ENCODE measurements at places on chromosomes 3 and 15.

DNA sequence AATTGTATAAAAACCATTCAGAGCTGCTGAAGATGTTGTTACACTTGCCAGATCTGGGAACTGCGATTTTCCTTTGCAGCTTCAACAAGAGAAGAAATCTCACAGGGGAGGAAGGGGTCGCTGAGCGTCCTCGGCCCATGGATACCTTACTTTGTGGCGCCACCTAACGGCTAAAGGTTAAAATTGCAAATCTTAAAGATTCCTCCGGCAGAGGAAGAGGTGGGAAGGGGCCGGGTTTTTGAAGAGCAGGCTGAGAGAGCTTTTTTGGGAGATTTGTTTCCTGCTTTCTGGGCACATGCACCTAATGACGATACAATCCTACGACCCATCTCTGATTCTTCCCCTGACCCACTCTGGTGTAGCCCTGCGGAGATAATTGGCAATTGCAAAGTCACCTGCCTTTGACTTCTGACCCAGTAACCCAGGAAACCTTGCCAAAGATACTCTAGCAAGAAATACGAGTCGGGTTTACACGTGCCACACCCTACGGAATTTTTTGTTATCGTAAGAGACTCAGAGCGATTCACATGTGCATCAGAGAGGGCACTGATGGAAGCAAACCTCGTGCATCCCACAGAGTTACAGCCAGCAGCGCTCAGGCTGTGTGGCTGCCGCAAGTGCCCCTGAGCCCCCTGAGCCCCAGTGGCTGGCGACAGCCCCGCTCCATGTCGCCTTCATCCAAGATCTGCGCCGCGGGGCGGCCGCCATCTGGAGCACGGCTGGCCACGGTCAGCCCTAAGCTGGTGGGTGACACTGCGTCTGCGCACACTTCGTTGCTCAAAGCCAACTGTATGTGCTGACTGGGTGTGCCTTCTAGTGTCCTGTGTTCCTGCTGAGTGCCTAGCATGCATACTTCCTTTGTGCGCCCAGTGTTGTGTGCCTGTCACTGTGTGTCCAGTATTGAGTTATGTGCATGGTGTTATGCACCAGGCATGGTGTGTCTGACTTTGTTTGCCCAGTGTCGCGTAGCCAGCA, 55.2 kb upstream of the CHRNA7 start:
- DNase-seq: peak; percentile 33

- no peak for DNase-seq
Measured at GRCh38 chr3:12613250-12613649, 50.7 kb downstream of the RAF1 start.

GRCh38 chr3:14565868-14566588, 25.9 kb upstream of the GRIP2 start:
- DNase-seq: no peak

DNA sequence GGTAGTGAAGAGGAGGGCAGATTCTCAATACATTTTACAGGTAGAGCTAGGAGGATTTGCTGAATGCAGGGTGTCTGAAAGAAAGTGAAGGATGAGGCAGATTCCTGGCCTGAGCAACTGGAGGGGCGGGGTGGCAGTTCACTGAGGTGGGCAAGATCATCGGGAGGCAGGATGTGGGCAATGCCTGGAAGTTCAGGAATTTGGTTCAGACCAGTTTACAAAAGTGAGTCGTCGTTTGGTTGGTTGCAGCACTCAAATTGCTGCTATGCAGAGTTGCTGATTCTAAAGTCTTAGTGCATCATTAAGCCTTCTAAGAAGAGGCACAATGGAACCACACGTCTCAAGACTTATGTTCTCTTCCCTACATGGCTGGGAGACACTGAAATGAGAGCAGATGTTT, 134.0 kb downstream of the MFSD1 start:
- DNase-seq: no peak

DNA sequence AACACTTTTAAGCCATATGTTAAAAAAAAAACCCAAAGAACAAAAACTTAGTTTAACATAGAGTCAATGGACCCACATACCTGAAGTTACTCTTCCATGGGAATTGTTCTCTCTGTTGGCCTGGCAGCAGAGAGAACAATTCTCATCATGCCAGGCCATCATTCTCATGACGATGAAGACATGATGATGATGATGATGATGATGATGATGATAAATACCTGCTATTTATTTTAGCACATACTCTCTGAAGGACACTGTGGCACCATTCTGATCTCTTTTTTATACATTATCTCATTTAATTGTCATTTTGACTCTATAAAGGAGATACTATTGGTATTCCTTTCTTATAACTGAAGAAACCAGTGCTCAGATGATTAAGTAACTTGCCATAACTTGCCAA, 366.9 kb downstream of the MFSD1 start:
- no peak for DNase-seq

- peak; percentile 79 for DNase-seq
Measured at GRCh38 chr15:68078365-68078764, 24.2 kb downstream of the PIAS1 start.

DNA sequence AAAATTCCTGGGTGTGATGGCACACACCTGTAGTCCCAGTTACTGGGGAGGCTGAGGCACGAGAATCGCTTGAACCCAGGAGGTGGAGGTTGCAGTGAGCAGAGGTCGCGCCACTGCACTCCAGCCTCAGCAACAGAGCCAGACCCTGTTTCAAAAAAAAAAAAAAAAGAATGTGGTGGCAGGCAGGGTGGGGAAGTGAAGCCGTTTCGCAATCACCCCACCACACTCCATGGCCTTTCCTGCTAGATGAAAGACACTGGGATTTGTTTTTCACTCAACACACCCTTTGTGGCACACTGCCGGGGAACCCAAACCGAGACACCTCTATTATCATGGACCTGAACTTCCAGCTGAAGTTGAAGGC, 172.4 kb upstream of the IQSEC1 start:
- no peak for DNase-seq

DNA sequence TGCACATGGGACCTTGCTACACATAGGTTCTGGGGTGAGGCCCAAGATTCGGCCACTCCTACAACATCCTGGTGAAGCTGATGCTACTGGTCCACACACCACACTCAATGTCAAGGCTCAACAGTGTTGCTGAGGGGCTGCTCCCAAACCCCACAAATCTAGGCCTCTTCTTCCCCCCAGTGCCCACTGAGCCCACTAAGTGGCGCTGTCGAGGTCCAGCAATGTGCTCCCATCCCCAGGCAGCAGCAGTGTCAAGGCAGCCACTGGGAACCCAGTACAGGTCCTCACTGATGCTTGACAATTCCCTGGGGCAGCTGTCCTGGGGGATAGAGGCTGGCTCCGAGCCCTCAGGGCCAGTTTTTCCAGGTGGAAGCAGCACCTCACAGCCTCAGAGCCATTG, 21.5 kb downstream of the SCN5A start:
- no peak for DNase-seq

DNA sequence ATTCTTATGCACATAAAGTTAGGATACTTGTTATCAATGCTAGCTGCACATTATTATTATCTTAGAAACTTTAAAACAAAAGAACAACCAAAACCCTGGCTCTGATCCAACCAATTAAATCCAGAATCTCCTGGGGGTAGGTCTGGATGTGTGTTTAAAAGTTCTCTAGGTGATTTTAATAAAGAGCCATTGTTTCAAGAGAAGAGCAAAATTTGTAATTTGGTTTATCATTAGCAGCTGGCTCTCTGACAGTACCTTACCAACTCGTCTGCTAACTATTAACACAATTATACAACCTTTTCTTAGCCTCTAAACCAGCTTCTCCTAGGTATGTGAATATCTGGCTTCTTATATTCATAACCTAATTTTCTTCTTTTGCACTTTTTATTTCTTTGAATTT, 68.9 kb downstream of the IFT80 start:
- no peak for DNase-seq

DNA sequence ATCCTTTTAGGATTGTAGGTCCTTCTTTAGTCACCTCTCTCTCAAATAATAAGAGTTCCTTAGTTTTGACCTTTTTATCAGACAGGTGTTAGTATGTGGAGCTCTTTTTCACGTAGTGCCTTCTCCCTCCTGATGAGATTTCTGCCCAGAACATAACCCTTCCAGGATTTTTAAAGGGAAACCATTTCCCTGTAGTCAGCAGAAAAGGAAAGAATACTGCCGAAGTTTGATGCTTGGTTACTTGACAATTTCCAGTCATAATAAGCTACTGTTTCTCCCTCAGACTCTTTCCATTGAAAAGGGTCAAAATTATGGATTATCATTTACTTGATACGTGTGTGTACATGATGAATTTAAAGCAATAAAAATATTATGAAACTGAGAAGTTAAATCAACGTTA, 73.1 kb downstream of the VPS8 start:
- no peak for DNase-seq

DNA sequence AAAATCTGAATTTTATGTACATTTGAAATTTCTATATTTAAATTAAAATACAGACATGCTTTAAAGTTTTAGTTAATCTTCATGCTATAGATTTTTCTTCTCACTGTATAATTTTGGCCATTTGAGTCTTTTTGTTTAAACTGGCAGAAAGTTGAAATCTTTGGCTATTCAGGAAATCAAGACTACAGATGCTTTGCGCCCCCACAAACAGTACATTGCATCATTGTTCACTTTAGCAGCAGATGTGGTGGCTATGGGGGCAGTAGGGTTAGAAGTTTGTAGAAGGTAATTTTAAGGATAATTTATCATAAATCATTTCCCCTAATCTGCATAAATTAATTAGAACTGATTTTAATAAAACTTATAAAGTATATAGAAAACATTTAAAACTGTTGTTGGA, 20.9 kb downstream of the SPPL2A start:
- no peak for DNase-seq

DNA sequence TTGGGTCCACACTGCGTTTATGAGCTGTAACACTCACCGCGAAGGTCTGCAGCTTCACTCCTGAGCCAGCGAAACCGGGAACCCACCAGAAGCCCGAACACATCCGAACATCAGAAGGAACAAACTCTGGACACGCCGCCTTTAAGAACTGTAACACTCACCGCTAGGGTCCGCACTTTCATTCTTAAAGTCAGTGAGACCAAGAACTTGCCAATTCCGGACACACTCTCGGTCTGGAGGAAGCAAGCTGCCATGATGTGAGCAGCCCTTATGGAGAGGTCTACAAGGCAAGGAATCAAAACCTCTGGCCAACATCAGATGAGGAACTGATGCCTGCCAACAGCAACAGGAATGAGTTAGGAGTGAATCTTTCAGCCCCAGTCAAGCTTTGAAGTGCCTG, 62.9 kb downstream of the SLC28A2 start:
- DNase-seq: no peak

DNA sequence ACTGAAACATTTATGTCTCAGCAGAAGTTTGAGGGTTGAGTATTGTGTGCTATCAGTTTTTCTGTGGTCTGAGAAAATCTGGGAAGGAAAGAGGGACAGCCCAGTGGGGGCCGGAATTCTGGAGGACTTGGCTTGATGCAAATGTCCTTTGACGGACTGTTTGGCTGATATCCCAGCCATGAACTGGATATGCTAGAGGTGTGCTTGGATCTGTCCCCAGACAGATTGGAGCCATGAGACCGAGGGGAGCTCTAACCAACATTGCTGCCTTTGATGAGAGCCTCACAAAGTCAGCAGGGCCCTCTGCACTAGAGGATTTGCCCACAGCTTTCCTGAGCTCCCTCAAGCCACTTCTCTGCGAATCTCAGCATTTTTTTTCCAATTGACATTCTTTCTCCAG, 405.6 kb downstream of the NTRK3 start:
- no peak for DNase-seq

DNA sequence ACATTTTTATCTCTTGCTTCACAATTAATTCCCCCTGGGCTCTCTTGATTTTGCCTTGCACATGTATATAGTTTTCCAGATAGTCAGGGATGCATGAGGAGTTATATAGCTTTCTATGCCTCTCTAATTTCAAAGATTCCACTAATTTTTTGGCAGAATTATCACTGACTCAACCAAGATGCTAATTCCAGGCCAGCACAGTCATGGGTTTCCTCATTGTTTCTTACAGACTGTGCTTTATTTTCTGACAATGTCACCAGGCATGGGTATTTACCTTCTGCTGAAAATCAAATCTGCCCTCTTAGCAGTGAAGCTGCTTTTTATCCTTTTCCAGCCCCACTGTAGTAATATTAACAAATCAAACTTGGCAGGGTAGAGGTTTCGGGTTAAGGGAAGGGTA, 1520.6 kb upstream of the CADM2 start:
- DNase-seq: no peak

DNA sequence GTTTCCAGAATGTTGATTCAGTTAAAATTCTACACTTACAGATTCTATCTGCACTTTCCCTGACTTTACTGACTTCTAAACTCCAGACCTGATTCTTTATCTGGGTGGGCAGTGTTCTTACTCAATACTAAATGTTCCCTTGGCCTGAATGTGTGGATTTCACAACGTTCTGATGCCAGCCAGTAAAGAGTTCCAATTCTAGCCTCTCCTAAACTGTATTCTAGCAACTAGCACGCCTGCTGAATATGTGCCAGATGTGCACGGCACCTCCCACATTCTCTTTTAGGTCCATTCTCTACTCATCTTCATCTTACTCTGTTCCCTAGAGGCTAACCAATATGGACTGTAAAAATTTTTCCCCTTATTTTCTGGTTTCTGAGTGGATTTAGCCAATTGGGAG, 479.5 kb upstream of the AGTR1 start:
- DNase-seq: no peak

GRCh38 chr3:38542401-38543298, 46.5 kb downstream of the EXOG start:
- peak; percentile 3 for DNase-seq

- DNase-seq: no peak
Measured at GRCh38 chr15:59791755-59792154, 102.6 kb upstream of the BNIP2 start.

DNA sequence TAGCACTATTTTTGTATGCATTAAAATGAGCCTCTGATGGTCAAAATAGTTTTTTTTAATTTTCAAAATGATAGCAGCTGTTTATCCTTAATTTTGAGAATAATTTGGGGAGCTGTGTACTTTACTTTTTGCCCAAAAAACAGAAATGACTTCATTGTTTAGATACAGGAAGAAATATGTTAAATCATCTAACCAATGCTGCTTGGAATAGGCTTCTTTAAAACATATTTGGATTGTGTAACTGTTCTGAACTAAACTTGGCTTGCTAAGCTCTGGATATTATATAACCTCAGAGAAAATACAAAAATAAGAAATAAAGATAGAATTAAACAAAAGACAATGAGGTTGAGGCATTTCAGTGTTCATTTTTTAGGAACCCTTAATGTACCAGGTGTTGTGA, 119.3 kb downstream of the SERPINI1 start:
- no peak for DNase-seq

- no peak for DNase-seq
Measured at GRCh38 chr3:14236902-14237301, 58.3 kb downstream of the LSM3 start.

GRCh38 chr3:46966811-46967210, 9.7 kb downstream of the CCDC12 start:
- no peak for DNase-seq

DNA sequence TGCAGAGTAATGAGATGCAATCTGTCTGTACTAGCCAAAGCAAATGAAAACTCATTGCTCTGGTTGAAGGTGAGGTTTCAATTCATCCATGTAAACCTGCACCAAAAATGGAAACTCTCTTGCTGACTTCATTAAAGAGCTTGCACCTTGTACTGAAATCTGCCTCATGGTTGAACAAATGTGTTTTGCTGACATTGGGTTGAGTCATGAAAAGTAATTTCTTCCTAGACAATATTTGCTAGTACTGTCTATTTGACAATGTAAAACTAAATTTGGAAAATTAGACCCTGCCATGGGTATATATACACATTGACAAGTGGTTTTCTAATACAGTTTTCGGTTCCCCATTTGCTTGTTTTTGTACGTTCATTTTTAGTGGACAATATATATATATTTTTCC, 33.3 kb downstream of the RYR3 start:
- no peak for DNase-seq

- no peak for DNase-seq
Measured at GRCh38 chr3:117706037-117706436, 996.5 kb downstream of the TUSC7 start.

GRCh38 chr15:90002428-90002844, 1.3 kb downstream of the ZNF710 start:
- peak; percentile 66 for DNase-seq
